ENCODE measurements at places on chromosomes 2 and 18. TPM values are rescaled to one million over a fixed set of nuclear protein-coding genes. Genes with fewer than 3 reads are reported as not detected.

The INHBB gene
- 0.16 TPM for total RNA-seq

The SLC8A1 gene
- 7.1 TPM for total RNA-seq

The ATOH8 gene
- 1.3 TPM for total RNA-seq

The ABCG5 gene
- not detected for total RNA-seq

The ALS2 gene
- 50.2 TPM for total RNA-seq

The SERPINB4 gene
- not detected for total RNA-seq

The TBR1 gene
- total RNA-seq: not detected

The TET3 gene
- total RNA-seq: 38.2 TPM

The PSTPIP2 gene
- total RNA-seq: 6.1 TPM

The LRATD1 gene
- total RNA-seq: 177 TPM

The KCNG3 gene
- 0.16 TPM for total RNA-seq

The EN1 gene
- 0.42 TPM for total RNA-seq

The PLCD4 gene
- total RNA-seq: 0.38 TPM

The SKA1 gene
- total RNA-seq: 13.5 TPM

The SERPINB5 gene
- total RNA-seq: not detected

The PTPRN gene
- 30.2 TPM for total RNA-seq

The ASB18 gene
- not detected for total RNA-seq

The NEMP2 gene
- 10.2 TPM for total RNA-seq

The POTEF gene
- 37.8 TPM for total RNA-seq

The CRYGC gene
- not detected for total RNA-seq

The CNDP1 gene
- 0.29 TPM for total RNA-seq

The DLGAP1 gene
- total RNA-seq: 16.7 TPM

The GKN1 gene
- not detected for total RNA-seq

The SULT1C4 gene
- 35.5 TPM for total RNA-seq

The MIB1 gene
- 79.5 TPM for total RNA-seq

The BZW1 gene
- total RNA-seq: 248 TPM

The CASP10 gene
- total RNA-seq: 9.0 TPM

The KIF5C gene
- total RNA-seq: 26.8 TPM

The NRP2 gene
- 6.3 TPM for total RNA-seq

The MORN2 gene
- 18.2 TPM for total RNA-seq

The REG1B gene
- total RNA-seq: not detected

The TSPYL6 gene
- total RNA-seq: not detected

The DPP10 gene
- 44.6 TPM for total RNA-seq
